ENCODE measurements at places on chromosomes 7 and 10.

DNA sequence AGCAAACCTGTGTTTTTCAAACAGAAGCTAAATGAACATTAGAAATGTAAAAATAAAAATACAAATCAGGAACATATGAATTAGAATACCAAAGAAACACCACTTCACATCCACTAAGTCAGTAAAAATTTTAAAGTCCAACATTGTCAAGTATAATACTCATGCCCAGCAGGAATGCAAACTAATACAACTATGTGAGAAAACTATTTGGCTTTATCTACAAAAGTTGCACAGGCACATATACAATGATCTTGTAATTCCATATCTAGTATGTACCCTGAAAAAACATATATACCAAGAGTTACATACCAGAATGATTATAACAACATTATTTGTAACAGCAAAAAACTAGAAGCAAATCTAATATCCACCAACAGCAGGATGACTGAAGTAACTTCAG lies 91.1 kb downstream of the RNF32 start:
- DNase-seq = no peak

GRCh38 chr7:1810961-1811849 lies 141.1 kb downstream of the ELFN1 start:
- DNase-seq = no peak

DNA sequence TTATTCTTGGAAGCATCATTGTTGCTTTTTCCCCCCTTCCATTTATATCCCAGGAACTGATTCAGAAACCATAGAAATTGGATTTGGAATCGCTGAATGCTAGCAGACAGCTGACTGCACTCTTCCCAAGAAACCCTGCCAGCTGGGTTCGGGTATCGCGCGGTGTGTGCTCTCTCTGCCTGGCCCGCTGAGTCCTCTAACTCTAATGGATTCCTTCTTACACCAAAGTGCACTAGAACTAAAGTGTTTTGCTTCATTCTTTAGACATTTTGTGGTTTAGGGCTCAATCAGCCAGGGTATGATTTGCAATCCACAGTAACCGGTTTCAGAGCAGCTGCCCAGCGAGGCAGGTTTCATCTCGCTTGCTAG lies 92.2 kb downstream of the EGFR start:
- no peak for DNase-seq

- DNase-seq = no peak
Observed at GRCh38 chr7:131555552-131556052, 826 bp downstream of the PODXL start.

- DNase-seq = no peak
Observed at GRCh38 chr7:69787736-69788431, 189.6 kb downstream of the AUTS2 start.

DNA sequence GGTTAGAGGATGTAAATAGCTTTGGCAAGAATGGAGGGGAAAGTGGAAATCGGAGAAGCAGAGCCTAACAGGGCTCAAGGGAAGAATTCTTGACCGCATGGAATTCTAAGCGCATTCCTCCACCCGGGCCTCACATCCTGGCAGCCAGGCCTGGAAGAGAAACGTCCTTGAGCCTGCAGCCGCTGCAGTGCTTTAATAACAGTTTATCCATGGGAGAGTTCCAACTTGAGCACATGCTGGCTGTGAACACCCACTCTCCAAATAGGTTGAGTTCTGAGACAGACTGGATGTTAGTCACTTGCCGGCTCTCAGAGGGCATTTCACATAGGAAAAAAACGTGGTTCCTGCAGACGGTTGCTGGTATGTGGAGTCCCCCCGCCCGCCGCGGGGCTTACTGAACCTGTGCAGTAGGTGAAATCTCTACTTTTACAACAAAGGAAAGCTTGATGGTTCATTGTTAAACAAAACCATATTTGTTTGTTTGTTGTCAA lies 61.4 kb upstream of the STEAP1B start:
- DNase-seq = no peak
